Stimulated activated CD8-positive, alpha-beta memory T cell treated with anti-CD3 and anti-CD28 coated beads, Interleukin-4, amount 100 ng/mL, for 24 hours (primary cell): ENCODE measurements at places on chromosomes 6 and 20.

DNA sequence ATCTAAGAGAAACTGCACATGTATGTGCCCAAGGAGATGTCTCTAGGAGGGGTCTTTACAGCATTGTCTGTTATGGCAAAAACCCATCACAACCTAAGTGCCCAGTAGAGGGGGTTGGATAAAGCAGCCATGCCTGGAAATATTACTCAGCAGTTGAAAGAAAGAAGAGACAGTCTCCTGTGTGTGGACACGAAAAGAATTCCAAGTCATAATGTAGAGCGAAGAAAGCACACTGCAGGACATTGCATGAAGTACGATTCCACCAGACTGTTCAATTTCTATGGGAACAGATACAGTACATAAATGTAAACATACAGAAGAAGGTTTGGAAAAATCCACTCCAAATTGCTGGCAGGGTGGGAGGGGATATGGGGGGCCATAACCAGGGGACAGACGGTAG is 7.3 kb upstream of the TGM2 start:
- DNase-seq = no peak

DNA sequence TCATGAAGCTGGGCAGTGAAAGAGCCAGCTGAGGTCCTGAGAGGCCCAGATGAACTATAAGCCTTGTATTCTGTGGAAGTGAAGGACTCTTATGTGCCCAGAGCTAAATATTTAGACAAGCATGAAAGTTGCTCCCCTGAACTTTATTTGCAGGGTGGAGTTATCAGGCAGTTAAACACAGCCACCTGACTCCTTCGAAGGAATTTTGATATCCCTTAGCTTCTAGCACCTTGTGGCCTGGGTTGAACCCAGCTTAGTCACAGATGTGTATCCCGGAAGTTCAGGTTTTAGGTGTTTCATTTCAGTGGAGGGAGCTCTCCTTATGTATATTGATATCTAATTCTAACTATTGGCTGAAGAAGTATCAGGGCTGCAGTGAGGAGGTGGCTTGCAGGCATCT is 20.4 kb downstream of the NR2E1 start:
- DNase-seq = no peak

DNA sequence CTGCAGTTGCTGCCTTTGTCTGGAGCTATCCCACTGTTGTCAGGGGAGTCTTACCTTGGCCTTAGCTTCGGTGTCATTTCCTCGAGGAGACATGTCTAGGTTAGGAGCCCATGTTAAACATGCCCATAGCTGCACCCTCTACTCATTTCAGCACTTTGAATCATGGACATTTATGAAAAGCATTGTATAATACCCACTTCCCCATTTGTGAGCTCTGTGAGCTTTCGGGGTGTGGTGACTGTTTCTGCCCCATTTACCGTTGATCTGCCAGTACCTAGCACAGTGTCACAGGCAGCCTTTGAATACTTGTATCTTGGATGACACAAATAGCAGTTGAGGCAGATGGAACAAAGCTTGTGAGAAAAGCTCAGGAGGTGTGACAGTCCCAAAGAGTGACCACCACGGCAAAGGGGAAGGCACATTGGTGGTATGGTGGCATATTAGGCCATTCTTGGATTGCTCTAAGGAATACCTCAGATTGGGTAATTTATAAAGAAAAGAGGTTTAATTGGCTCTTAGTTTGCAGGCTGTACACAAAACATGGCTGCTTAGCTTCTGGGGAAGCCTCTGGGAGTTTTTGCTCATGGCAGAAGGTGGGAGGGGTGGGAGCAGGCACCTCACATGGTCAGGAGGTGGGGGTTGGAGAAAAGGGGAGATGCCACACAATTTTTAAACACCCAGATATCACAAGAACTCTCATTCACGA is 42.0 kb downstream of the JARID2 start:
- no peak for DNase-seq

GRCh38 chr6:130027948-130028347 is 9.6 kb downstream of the L3MBTL3 start:
- DNase-seq = no peak
